ENCODE measurements at places on chromosomes 1 and 21. TPM values are rescaled to one million over a fixed set of nuclear protein-coding genes. Genes with fewer than 3 reads are reported as not detected.

DNA sequence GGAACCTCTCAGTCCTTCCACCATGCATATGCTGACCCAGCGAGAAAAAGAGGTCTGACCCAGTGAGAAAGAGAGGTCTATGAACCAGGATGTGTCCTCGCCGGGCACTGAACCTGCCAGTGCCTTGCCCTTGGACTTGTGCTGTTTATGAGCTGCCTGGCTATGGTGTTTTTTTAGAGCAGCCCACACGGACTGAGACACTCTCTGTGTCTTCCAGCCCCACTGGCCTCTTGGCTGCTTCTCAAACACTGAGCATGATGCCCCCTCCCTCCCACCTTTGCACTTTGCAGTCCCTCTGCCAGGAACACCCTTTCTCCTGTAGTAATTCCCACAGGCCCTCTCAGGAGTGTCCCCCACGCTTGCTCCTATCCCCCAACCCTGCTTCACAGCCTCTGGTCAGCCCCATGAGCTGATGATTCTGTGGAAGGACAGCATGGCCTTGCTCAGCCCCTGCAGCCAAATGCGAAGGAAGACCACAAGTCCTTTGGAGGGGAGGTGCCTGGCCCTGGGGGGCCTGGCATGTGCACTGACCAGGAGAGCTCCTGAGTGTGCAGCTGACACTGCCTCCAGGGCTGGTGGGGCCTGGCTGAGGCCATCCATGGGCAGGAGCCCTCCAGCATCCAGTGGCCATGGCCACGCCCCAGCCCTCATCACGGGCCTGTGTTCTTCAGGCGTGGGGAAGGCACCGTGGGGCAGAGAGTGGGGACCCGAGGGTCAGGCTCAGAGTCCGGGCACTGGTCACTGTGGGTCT is 23.8 kb downstream of the WNT3A start:
- DNase-seq = no peak
- no peak overlapping the region for H3K27ac ChIP-seq
- no peaks in the 10 kb centered on the region for H3K4me1 ChIP-seq

GRCh38 chr1:202210385-202210784 is 16.8 kb downstream of the LGR6 start:
- no peak for DNase-seq
- no peaks in the 10 kb centered on the region for H3K36me3 ChIP-seq
- H3K4me3 ChIP-seq = no peak overlapping the region

GRCh38 chr1:224809137-224809536 is 120.3 kb upstream of the DNAH14 start:
- H3K36me3 ChIP-seq = no peaks in the 10 kb centered on the region
- no peak for DNase-seq
- H3K4me3 ChIP-seq = no peak overlapping the region

DNA sequence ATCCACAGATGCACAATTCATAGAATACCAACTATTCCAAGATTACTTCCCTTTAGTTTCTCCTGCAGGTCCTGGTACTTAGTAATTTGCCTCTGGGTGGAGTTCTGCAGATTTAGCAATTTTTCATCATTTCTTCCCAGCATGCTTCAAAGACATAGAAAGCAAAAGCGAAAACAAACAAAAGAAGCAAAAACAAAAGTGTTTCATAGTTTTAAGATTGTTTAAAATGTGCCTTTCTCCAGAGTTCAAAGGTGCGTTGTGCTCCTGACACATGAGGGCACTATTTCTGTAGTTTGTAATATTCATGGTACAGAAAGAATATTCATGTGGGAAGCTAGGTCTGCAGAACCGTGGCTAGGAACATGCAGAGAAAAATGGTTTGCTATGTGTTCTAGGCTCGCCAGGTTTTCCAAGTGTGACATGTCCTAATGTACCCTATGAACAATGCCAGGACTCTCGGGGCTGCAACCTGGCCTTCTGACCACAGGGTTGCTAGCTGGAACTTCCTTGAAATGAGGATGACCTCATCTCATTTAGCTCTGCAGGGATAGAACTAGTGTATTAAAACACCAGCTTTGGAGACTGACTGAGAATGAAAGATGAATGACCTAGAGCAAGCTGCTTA is 30.0 kb upstream of the RCSD1 start:
- no peaks in the 10 kb centered on the region for H3K27me3 ChIP-seq
- peaks cover 32% of the 10 kb centered on the region for H3K4me1 ChIP-seq
- DNase-seq = peak; percentile 57
- peak overlapping the region; percentile 30 for H3K27ac ChIP-seq

The LCE1D gene
- not detected for total RNA-seq
